ENCODE measurements at places on chromosomes 16 and 17. TPM values are rescaled to one million over a fixed set of nuclear protein-coding genes. Genes with fewer than 3 reads are reported as not detected.

The MMP25 gene
- 1.4 TPM for total RNA-seq

The EVPLL gene
- 0.10 TPM for total RNA-seq

The YPEL2 gene
- 11.5 TPM for total RNA-seq

The EFNB3 gene
- 39.9 TPM for total RNA-seq

The SLC2A4 gene
- 0.59 TPM for total RNA-seq

The TMEM114 gene
- total RNA-seq: 0.28 TPM

The TMEM256 gene
- 130 TPM for total RNA-seq
